ENCODE measurements at places on chromosomes 4 and X. TPM values are rescaled to one million over a fixed set of nuclear protein-coding genes. Genes with fewer than 3 reads are reported as not detected.

The NOX1 gene
- total RNA-seq, result not detected

The PABPC5 gene
- total RNA-seq, result 2.6 TPM

The AWAT2 gene
- total RNA-seq, result not detected

The FANCB gene
- 8.0 TPM for total RNA-seq

The HTRA3 gene
- 0.86 TPM for total RNA-seq

The IQSEC2 gene
- 18.1 TPM for total RNA-seq

The OGT gene
- 146 TPM for total RNA-seq

The EPGN gene
- not detected for total RNA-seq

The FAM149A gene
- total RNA-seq, result 13.5 TPM

The MAGEA2 gene
- total RNA-seq, result 0.22 TPM

The HAND2 gene
- total RNA-seq, result 3.9 TPM

The USP46 gene
- total RNA-seq, result 33.6 TPM

The F8A2 gene
- not detected for total RNA-seq

The ASB5 gene
- total RNA-seq, result 0.84 TPM

The FHIP1A gene
- 26.9 TPM for total RNA-seq

The PALLD gene
- total RNA-seq, result 43.2 TPM

The GDPD2 gene
- total RNA-seq, result 2.8 TPM

The RIBC1 gene
- 3.4 TPM for total RNA-seq

The STBD1 gene
- 1.9 TPM for total RNA-seq

The SGCB gene
- total RNA-seq, result 29.7 TPM

The LUZP4 gene
- total RNA-seq, result not detected

The SLC25A43 gene
- 4.9 TPM for total RNA-seq

The NAP1L2 gene
- 2.2 TPM for total RNA-seq

The REPS2 gene
- total RNA-seq, result 2.6 TPM

Data from progenitor cell of endocrine pancreas (in vitro differentiated cells).